ENCODE measurements at places on chromosomes 7 and 10.

GRCh38 chr7:66185680-66186187 lies 19.4 kb upstream of the TPST1 start:
- DNase-seq: no peak

DNA sequence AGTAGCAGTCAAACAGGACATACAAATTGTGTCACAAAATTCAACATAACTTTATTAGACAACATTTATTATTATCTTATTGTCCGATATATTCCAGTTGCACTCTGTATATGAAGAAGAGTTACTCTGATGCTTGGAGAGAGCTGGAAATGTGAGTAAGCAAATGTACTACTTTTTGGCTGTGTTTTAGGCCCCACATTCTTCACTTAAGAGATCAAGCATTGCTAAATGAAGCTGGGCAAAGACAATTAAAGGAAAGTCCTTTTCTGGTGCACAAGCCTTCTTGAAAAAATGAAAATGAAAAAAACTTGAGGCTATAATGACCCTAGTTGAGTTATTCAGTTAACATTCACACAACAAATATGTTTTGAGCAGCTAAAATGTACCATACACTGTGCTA lies 26.1 kb downstream of the MYPN start:
- DNase-seq: no peak

DNA sequence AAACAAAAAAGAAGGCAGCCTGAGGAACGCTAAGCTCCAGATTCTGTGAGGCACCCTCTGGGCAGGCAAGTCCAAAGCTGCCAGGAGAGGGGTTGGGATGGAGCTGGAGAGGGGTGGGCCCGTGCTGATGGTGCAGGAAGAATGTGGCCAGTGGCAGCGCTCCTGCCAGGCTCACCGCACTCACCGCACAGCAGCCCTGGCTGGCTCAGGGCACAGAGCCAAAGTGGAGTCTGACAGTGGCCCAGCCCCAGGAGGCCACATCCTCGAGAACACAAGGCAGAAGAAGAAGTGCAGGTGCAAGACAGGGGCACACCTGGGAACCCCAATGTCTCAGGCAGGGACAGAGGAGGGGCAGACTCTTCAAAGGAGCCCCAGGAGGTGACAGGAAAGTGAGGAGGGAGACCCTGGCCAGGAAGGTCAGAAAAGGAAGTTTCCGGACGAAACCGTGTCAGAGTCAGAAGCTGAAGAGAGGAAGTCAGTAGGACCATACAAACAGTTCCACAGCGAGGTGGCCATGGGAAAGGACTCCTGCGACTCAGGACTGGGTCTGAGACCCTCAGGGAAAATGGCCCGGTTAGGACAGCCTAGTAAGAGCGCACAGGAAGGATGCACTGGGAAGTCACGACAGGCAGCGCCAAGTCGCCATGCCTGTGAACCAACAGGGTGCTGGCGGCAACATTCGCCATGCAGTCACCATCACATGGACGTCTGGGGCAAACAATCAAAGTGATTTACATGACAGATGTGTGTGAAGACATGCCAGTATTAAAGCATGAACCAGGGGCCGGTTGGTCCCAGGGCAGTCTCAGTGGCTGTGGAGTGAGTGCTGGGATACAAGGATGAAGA lies 54.4 kb downstream of the COBL start:
- no peak for DNase-seq

GRCh38 chr7:116588641-116589594 lies 64.1 kb downstream of the CAV1 start:
- DNase-seq: peak; percentile 22

- no peak for DNase-seq
These were observed 1.2 kb downstream of the CFAP69 start for GRCh38 chr7:90246171-90246570.

GRCh38 chr10:76041551-76041950 lies 610.1 kb downstream of the LRMDA start:
- no peak for DNase-seq

DNA sequence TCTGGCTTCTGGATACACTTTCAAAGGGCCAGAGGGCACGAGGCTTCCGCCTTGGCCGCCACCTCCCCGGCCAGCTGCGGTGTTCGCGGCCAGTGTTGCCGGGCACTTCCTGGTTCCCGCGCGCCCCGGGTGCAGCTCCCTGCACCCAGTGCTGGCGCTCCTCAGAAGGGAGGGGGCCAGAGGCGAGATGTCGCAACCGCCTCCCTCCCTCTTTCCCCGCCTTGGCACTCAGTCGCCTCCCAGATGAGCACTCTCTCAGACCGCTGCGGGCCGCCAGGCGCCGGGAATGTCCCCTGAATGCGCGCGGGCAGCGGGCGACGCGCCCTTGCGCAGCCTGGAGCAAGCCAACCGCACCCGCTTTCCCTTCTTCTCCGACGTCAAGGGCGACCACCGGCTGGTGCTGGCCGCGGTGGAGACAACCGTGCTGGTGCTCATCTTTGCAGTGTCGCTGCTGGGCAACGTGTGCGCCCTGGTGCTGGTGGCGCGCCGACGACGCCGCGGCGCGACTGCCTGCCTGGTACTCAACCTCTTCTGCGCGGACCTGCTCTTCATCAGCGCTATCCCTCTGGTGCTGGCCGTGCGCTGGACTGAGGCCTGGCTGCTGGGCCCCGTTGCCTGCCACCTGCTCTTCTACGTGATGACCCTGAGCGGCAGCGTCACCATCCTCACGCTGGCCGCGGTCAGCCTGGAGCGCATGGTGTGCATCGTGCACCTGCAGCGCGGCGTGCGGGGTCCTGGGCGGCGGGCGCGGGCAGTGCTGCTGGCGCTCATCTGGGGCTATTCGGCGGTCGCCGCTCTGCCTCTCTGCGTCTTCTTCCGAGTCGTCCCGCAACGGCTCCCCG lies at the start of gene FFAR4:
Gene FFAR4, plus strand, starts transcription at position 231 of the 842 bp plus-strand sequence. Its CDS starts 56 bp downstream, at position 287.
- DNase-seq: no peak

DNA sequence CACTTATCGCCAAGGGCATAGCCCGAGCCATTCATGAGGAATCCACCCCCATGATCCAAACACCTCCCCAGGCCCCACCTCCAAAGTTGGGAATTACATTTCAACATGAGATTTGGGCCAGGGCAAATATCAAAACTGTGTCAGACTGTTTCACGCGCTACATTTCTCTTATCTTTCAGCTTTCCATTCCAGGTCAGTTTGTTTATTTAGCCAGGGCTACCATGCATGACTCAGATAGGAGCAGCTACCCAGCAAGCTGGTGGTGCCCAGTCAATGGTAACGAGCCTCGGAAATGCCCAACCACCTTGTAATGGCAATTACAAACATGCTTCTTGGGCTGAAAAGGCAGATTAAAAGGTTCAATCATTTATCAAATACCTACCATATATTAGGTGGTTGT lies 43.6 kb upstream of the BAMBI start:
- no peak for DNase-seq

- DNase-seq: no peak
These were observed 1.3 kb downstream of the TMEM60 start for GRCh38 chr7:77796960-77797359.
